ENCODE measurements at places on chromosomes 3 and 15.

GRCh38 chr3:142651711-142652110, 55.5 kb downstream of the PLS1 start:
- DNase-seq: no peak

GRCh38 chr3:67037615-67038014, 39.5 kb downstream of the KBTBD8 start:
- no peak for DNase-seq

GRCh38 chr15:49675041-49675440, 54.2 kb downstream of the DTWD1 start:
- no peak for DNase-seq

GRCh38 chr3:59481776-59482400, 432.1 kb upstream of the CFAP20DC start:
- no peak for DNase-seq

DNA sequence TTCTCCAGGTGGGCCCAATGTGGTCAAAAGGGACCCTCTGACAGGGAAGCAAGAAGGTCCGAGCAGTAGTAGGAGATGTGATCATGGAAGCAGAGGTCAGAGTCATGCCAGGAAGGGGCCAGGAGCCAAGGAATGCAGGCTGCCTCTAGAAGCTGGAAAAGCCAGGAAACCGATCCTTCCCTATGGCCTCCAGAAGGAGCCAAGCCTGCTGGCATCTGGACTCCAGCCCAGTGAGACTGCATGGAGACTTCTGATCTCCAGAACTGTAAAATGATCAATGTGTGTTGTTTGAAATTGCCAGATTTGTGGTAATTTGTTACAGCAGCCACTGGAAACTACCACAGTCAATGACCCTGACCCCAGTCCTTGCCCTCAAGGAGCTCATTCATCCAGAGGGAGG, 56.8 kb upstream of the SPATA12 start:
- DNase-seq: no peak

DNA sequence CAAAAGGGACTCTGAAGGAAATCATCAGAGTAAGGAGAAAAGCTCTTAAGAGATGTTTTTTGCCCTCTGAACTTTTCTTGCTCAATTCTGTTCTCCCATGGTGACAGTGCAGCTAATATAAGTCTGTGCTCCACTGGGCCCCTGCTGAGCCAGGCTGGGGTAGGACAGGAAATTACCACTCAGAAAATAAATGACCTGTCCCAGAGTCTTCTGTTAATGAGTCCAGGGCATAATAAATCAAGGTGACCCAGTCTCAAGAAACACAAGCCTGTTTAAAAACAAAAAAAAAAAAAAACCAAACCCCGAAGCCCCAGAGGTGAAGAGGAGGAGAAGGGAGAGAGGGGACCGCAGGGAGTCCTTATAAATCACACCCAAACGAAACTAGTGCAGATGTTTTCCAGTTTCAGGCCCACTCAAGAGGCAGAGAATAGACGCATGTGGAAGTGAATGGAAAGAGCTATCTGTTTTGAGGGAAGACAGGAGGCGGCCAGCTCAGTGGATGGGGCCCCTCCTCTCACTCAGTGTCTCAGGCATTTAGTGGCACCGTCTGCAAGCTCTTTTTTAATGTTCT, 59.8 kb upstream of the BOC start:
- DNase-seq: no peak

DNA sequence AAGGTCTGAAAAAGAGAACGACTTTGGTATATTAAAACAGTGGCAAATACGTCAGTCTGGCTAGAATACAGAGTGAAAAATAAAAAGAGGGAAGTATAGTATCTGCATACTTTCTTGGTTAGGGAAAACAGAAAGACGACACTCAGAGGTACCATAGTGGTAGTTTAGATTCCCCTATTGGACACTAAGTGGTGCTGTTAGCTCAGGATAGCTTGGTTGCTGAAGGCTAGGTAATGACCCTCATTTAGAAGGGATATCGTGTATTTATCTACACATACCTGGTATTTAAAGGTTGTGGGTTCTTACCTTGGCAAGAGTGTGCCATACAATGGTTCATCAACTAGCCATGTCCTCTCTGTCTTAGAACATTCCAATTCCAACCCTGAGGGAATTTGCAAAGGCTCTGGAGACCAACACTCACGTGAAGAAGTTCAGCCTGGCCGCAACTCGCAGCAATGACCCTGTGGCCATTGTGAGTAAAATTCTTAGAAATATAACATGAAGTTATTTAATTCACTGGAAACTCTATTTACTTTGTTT, 31.0 kb downstream of the TMOD2 start:
- no peak for DNase-seq

GRCh38 chr15:37134699-37135131, 34.4 kb upstream of the MEIS2 start:
- DNase-seq: peak; percentile 34

DNA sequence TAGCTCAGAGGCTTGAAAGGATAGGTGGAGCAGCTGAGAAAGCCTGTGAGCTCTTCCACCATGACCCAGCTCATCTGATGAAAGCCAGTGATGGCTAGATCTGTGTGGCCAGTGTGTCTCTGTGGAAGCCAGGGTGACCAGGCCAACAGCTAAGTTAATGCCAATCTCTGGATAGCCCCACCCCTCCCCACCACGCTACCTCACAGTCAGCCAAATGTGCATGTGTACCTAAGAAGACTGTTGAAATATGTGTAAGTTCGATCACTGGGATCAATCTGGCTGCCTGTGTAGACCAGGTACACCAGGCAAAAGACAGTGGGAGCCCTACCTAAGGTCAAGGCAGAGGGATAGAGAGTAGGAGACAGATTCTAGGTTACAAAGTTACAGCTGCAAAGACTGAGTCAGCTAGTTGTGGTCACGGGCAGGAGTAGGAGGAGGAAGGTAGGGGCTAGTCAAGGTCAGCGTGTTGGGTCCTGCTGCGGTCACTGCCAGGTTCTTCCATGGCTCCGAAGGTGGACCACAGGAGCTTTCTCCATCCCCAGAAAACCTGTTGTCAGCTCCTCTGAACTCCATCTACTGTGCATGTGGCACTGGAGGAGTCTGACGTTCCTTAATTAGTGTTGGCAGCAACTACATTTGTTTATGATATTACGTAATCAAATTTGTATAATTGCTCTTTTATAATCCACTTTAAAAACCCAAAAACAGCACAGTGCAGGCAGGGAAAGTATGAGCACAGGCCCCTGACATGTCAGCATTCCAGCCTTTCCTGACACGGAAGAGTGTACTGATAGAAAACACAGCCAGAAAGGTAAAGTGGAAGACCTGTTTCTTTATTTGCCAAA, 318.0 kb downstream of the CLSTN2 start:
- DNase-seq: no peak

- DNase-seq: no peak
Measured at GRCh38 chr3:150639262-150639661, 36.1 kb downstream of the SELENOT start.

- DNase-seq: no peak
Measured at GRCh38 chr3:44186712-44187111, 55.0 kb upstream of the TOPAZ1 start.

- DNase-seq: no peak
Measured at GRCh38 chr3:94787734-94788270, 724.9 kb downstream of the NSUN3 start.

- DNase-seq: no peak
Measured at GRCh38 chr3:122810734-122811133, 15.9 kb downstream of the SLC49A4 start.

DNA sequence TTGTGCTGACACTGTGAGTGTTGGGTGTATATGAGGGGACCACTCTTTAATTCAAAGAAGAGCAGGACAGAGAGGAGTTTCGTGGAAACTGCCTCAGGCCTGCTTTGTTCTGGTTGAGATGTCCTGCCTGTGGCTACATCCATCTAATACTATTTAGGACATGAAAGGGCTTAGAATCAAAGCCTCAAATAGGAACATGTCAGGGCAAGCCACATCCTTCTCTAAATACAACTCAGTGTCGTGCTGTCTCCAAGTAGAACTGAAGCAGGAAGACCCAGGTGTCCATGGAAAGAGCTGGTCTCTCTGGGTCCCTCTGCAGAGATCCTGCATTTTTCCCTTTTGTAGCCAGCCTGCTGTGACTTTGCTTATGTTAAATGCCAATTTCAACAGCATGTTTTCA, 156.2 kb upstream of the UMPS start:
- no peak for DNase-seq

DNA sequence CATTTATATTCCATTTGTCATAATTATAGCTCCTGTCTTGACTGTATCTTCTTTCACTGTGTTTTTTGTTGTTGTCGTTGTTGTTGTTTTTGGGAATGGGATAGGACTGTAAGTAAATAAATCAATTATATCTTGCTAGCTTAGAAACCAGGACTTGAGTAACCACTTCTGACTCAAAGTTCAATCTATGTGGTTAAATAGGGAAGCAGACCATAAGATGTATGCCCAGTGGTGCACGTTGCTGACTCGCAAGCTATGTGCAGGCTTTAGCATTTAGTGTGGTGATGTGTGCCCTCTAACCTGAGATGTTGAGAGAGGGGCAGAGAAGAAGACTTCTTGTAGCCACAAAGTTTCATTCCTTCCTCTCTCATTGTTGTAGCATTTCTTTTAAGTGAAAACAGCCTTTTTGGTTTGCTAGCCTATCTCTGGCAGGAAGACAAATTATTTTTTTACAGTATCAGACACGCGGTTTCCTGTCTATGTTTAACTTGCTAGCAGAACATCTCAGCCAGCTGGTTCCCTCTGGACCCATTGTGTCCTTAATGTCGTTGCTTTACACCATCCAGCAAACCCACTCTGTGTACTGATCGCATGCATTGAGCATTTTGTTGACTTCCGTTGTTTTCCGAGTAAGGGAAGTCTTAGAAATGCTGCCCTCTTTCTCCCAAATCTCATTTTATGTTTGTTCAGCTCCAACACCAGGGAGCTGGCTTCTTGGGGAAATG, 52.1 kb downstream of the TGFBR2 start:
- DNase-seq: no peak

GRCh38 chr3:81816473-81817250, 55.2 kb upstream of the GBE1 start:
- no peak for DNase-seq

GRCh38 chr15:38877471-38877870, 312.9 kb upstream of the RASGRP1 start:
- DNase-seq: no peak

- DNase-seq: no peak
Measured at GRCh38 chr3:152960684-152961083, 125.8 kb downstream of the P2RY1 start.

GRCh38 chr15:51089699-51090453, 4.8 kb downstream of the TNFAIP8L3 start:
- no peak for DNase-seq

- no peak for DNase-seq
Measured at GRCh38 chr3:10753964-10754363, 62.1 kb upstream of the SLC6A11 start.

DNA sequence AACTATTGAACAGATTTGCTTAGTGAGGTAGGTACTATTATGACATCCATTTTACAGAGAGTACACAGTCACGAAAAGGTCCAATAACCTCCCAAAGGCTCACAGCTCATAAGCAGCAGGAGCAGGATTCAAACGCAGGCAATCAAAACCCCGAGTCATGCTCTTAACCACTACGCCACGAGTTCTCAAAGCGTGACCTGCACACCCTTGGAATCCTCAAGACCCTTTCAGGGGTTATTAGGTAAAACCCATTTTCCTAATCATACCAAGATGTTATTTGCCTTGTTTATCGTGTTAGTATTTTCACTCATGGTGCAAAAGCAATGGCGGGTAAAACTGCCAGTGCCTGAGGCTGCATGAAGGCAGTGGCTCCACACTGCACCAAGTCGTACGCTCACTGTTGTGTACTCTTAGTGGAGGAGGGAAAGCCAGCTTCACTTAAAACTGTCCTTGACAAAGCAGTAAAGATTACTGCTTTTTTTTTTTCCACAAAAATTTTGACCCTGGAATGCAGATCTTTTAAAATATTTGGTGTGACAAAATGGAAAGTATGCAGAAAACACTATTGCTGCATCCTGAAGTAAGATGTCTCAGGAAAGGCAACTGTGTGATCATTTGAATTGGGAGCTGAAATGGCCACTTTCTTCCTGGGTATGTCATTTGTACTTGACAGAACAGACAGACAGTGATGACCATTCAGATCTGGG, 96.1 kb downstream of the IGF2BP2 start:
- no peak for DNase-seq

- DNase-seq: no peak
Measured at GRCh38 chr15:63869371-63870042, 35.8 kb upstream of the HERC1 start.

- DNase-seq: no peak
Measured at GRCh38 chr3:10519236-10519635, 13.8 kb upstream of the ATP2B2 start.

DNA sequence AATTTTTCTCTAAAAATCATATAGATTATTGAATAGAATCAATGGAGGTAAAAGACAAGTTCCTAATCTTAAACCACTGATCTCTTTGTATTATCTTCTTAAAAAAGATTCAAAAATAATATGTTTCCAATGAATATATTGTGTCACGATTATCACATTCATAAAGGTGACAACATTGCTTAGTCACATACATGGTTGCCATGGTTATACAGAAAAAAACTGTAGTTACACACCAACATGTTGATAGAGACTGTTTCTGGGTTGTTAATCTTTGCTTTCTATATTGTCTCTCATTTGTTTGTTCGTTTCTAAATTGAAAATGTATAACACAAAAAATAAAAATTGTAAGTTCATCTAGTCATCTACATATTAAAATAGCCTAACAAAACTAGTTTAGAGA, 376.0 kb upstream of the ALCAM start:
- no peak for DNase-seq

GRCh38 chr3:87198774-87199173, 28.3 kb upstream of the CHMP2B start:
- no peak for DNase-seq
